ENCODE measurements at places on chromosomes 11 and 22.

DNA sequence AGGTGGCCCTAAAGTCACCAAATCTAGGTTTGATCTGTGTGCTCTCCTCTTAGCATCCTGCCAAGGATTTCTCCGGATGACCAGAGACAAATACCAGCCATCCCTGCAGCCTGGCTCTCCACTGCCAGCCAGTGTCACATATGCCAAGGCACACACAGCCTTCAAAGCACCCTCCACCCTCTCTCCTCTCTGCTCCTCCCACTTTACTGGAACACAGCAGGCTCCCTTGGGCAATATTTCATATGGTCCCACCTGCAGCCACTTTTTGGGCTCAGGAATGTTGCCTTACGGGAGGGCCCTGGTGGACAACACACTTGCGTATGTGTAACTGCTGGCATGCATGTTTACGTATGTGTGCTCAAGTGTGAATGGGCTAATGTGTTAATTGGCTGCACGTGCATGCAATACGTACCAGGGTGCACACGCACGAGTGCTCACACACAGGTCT is 183.9 kb downstream of the CEP164 start:
- DNase-seq: no peak

GRCh38 chr11:75949023-75949672 is 134.1 kb downstream of the UVRAG start:
- DNase-seq: no peak

DNA sequence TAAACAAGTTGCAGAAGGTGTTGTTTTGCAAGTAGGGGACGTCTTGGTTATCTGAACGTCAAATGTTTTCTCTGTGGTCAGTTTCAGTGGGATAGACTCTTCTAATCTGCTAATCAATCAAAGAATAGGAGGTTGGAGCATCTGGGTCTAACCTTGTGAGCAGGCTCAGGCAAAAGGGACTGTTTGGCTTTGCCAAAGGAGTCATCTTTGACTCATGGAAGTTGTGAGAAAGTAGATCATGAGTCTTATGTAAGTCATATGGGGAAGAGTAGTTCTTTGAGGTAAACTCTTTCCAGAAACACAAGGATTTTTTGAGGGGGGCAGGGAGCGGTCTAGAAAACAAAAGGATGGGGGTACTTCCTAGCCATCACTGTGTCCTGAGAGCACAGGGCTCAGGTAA is 27.1 kb upstream of the TOP3B start:
- DNase-seq: no peak

DNA sequence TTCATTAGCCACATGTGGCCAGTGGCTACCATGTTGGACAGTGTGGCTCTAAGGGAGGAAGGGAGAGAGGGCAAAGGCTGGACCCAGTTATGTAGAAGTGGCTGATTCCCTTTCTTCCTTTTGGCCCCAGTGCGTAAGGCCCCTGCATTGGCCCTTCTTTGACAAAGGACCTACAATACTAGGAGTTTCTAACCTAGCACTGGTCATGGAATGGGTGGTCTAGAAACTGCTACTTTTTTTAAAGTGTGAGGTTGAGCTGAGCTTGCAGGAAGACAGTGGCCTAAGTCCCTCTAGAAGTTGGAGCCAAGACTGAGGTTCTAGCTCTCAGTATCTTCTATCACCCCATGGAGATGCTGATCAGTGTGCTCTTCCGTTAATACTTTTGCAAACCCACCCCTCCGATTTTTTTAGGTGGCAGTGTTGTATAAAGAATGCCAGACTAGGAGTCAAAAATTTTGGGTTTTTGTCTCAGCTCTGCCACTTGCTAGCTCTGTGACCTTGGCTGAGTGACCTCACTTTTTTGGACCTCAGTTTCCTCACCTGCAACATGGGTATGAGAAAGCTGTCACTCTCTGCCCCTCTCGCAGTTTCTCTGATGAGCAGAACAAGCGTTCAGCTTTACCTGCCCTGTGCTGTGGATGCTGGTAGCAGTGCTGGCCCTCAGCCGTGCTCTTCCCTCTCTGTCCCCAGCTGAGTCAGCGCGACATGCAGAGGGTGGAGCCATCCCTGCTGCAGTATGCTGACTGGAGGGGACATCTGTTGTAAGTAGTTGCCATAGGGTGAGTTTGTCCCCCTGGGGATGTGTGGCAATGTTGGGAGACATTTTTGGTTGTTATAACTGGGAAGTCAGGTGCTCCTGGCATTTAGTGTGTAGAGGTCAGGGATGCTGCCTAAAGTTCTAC is 6.9 kb downstream of the ACCS start:
- no peak for DNase-seq

GRCh38 chr11:85843929-85844328 is 11.3 kb upstream of the CCDC83 start:
- no peak for DNase-seq

DNA sequence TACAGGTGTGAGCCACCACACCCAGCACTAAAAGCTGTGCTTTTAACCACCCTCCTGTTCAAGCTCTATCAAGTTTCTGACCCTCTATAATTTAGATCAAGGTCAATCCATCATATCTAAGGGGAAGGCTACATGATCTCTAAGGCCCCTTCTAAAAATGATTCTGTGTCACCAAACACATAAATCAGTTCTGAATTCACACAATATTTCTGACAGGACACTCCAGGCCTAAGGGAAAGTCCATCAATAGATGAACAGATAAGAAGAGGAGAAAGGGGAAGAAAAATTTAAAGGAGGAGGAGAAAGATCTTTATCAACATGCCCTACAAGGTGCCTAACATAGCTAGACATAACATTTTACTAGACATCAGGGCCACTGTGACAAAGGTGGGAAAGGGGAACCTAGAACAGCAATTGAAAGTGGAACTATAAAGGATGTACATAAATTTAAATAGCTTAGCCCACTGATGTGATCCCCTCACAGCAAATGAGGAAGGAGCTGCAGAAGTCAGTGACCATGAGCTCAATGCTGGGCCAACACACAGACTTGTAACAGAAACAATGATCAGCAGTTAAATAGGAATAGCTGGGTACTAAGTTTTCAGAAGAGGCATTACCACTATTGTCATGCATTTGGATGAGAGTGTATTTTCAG is 4.7 kb downstream of the PRCP start:
- no peak for DNase-seq

DNA sequence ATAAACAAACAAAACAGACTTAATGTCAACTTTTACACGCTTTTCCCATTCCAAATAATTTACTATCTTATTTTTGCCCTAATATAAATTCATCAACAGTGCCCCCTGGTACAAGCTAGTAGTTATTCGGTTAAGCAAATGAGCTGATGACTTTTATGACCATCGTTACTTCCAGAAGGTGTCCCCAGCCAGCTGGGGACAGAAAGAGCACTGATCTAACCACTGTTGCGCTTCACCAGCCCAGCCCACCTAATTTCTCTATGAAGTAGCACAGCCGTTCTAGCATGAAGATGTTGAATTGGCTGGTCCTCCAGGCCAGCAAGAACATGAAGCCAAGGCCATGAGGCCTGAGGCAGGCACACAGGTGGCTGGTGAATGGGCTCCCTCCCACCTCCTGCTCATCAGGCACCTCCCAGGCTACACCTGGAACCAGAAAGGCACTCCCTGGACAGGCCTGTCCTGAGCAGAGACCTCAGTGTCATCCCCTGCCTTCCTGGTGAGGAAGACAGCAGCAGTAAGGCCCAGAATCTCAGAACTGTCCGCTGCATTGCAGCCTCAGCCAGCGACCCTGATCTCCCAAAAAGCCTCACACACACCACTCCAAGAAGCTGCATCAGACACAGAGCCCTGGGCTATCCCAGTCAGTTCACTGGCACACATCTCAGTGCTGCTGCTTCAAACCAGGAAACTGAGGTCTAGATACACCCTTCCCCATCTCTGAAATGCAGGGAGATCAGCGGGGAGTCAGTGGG is 12.9 kb downstream of the GNB1L start:
- no peak for DNase-seq

GRCh38 chr11:94132152-94132558 is 3.5 kb downstream of the PANX1 start:
- DNase-seq: no peak

- no peak for DNase-seq
Measured at GRCh38 chr22:24289114-24289513, 18.5 kb downstream of the SPECC1L start.

DNA sequence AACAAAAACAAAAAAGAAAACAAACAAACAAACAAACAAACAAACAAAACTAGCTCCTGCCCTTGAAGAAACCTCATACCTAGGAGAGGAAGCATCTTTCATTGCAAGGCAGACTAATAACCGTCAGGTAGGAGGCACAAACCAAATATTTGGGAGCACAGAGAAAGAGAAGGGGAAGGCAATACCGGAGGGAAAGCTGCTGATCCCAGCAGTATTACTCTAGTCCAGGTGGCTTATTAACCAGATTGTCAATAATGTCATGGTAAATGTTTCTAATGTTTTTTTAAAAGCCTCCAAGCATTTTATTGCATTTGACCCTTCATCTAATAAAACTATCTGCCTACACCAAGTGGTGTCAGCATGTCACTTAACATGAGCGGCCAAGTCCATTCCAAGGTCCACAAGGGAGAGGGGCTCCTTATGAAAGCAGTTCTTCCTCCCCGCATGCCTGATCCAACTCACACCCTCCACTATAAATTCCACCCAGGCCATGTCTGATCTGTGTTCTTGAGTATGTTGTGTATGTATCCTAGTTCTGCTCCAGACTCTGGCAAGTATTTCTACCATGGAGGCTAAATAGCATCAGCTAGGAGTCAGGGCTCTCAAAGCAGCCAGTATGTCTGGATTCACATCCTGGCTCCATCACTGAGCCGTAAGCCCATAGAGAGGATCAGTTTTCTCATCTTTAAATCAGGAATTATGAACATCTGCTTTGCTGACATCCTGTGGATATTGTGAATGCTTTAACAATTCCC is 208.1 kb upstream of the TENM4 start:
- no peak for DNase-seq

GRCh38 chr11:35412285-35412684 is 7.1 kb downstream of the SLC1A2 start:
- DNase-seq: no peak

DNA sequence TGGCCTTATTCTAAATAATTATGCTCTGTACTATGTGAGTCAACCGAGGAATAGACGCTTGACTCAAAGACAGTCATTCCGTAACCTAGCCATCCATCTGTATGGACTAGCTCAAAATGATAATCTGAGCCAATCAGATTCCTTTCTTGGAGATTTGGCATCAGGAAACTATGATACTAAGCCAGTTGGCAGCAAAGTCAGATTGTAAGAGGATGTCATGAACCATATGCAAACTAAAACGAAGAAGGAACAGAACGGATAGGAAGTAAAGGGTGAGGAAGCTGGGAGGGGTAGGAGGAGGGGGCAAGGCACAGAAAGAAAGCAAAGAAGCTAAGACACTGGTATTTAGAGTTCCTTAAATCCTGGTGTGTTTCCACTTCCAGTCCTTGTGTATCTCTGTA is 10.7 kb upstream of the SESN3 start:
- DNase-seq: no peak

GRCh38 chr11:75768909-75769771 is 562 bp downstream of the DGAT2 start:
- no peak for DNase-seq

DNA sequence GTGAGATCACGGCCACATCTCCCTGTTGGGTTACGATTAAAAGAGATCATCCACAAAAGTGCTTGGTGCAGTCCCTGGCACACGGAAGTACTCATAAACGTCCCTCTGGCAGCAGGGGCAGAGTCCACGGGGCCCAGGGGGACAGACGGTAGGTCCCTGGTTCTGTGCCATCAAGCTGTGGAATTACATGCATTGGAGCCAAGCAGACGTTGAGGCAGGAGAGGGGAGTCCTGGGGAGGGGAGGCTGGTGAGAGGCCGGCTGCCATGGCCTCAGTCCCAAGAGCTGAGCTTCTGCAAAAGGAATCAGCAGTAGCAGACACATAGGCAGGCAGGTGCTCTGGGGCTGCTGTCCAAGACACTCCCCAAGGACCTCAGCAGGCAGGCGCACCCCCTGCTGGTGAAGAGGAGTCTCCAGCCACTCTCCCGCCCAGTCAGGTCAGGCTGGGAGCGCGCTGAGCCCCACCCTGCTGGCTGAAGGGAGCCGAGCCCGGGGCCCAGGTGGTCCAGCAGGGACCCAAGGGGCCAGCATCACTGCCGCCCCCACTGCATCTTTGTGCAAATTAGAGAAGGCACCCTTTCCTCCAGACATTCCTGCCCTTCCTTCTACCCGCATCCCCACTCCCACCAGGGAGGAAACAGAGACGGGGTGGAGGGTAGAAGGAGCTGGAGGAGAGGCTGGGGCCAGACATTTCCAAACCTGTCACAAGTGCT is 7.6 kb upstream of the KCTD17 start:
- peak; percentile 83 for DNase-seq

Measured in Right ventricle myocardium inferior (tissue), 1 donor.